Activated CD8-positive, alpha-beta memory T cell treated with anti-CD3 and anti-CD28 coated beads for 1 hour (primary cell): ENCODE measurements at places on chromosomes 4 and X.

- no peak for DNase-seq
Measured at GRCh38 chr4:66017671-66018070, 347.4 kb upstream of the EPHA5 start.

- no peak for DNase-seq
Measured at GRCh38 chr4:119097282-119097900, 38.2 kb upstream of the MYOZ2 start.

GRCh38 chr4:79360006-79360405 is 34.1 kb upstream of the NAA11 start:
- no peak for DNase-seq

DNA sequence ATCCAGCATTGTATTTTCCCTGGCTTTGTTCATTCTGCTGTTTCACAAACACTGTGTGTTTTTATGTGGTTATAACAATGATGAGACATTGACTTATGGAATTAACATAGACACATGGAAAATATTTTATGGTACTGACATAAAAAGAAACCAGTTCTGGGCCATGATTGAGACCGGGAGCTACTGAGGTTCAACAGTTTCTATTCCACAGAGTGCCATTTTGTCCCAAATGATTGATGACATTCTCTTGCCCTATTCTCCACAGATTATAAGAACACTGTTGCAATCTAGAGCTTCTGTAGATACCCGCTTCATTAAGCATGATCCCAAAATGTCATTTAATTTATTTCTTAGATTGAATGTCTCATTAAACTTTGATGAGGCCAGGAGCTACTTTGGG is 326.8 kb downstream of the RPA4 start:
- DNase-seq, result no peak

DNA sequence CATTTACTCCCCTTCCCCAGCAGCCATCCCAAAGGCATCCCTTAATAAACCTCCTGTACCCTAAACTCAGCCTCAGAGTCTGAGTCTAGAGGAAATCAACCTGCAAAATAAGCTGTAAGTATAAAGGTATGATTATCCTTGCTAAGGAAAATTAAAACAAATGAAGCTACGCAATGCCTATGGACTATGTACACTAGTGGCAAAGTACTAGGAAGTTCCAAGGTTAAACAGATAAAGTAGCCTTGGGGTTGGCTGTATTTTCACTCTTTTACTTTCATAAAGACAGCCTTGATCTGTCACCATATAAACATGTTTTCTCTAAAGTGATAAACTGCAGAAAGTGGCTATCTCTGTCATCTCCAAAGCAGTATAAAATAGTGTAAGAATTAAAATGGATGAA is 35.9 kb downstream of the MAP3K15 start:
- no peak for DNase-seq
